ENCODE measurements at places on chromosomes 3 and 15.

- DNase-seq = no peak
Measured at GRCh38 chr3:150371741-150372254, 36.3 kb upstream of the TSC22D2 start.

DNA sequence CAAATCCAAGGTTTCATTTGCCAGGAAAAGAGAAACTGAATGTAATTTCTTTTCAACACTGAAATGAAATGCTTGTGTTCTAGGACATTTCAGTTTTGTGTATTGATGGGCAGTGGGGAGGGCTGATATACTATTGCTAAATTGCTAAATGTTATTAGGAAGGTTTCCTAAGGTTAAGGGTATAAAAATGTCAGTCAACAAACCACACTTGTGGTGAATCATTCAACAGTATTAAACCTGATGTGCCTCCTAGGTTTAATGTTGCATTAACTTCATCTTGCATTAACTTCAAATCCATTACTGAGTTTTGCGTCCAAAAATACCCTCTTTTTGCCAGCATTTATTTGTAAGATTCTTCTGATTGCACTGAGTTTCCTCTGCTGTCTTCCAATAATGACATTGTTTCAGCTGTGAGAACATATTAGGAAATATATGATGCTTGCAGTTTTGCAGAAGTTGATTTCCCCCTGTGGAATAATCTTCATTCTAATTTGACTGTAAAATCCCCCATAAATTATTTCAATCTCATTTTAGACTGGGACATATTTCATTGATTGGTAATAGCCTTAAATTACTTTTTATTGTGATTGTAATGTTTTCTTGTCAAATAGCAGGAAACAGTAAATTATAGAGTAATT lies 758.3 kb downstream of the GBE1 start:
- DNase-seq = no peak

- DNase-seq = no peak
Measured at GRCh38 chr3:48935530-48935929, 16.9 kb downstream of the ARIH2 start.

GRCh38 chr15:57857871-57858270 lies 151.4 kb downstream of the POLR2M start:
- no peak for DNase-seq

- DNase-seq = no peak
Measured at GRCh38 chr15:100959066-100960050, 40.2 kb downstream of the LRRK1 start.

- DNase-seq = no peak
Measured at GRCh38 chr15:47565949-47566348, 151.4 kb upstream of the SEMA6D start.

GRCh38 chr3:264394-265156 lies 68.0 kb downstream of the CHL1 start:
- no peak for DNase-seq
